Esophagus muscularis mucosa (tissue), 4 donors: ENCODE measurements at places on chromosomes 1 and 21.

DNA sequence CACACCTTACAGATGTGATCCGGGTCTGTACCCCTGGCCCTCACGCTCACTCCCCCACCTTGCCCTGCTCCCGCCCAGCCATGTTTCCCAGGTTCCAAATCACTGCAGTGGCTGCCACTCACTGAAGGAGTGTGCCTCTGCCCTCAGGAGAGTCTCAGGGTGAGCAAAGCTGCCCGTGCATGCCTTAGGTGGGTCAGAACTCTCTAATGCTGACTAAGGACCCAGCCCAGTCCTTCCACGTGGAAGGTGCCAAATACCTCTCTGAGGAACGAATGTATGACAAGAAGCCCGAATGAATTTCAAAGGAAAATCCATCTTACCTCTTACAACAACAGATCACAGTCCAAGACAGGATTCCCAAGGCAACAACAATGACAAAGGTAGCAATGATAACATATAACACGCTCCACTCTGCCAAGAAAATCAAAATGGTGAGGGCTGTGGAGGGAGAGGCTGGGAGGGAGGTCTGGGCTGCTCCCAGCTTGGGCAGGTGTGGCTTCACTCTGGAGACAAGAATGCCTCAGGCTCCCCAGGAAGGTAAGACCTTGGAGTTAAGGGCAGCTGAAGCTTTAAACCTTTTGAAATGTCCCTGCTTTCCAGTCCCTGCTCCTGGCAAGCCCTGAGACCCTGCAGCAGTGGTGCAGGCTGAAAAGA is 115.2 kb downstream of the KIAA0319L start:
- peak; percentile 34 for DNase-seq

DNA sequence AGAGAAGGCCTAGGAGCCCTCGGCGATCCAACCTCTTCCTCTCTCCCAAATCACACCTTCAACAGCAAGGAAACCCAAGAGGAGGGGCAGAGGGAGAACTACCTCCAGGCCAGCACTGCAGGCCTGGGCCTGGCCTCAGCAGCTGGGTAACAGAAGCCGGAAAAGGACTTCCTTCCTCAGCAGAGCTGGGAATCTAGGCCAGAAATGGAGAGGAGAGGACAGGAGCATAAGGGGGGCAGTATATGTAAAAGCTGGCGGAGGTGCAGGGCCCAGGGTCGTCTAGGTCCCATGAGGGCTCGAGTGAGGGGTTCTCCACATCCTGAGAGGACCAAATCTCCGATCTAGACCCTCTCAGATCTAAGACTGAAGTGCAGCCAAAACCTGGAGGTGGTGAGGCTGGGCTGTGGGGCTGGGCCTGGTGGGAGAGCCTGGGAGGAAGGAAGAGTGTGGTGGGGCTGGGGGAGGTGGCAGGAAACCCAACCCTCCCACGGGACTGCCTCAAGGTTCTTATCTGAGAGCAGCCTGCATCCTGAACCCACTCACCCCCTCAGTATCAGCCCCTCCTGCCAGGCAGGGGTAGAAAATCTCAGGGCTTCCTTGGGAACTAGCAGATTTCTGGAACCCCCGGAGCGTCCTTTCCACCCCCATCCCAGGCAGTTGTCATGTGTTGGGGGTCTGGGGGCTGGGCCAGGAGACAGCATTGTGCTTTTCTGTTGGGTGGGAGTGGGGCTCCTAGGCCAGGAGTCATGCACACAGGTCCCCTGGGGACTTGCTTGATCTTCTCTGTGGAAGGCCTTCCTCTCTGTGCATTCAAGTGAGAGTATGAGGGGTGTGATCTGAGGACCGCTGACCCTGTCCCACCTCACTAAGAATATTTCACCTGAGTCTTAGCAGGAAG is 33.0 kb downstream of the PIK3C2B start:
- no peak for DNase-seq

GRCh38 chr1:216221260-216221700 is 202.0 kb downstream of the USH2A start:
- DNase-seq, result no peak

DNA sequence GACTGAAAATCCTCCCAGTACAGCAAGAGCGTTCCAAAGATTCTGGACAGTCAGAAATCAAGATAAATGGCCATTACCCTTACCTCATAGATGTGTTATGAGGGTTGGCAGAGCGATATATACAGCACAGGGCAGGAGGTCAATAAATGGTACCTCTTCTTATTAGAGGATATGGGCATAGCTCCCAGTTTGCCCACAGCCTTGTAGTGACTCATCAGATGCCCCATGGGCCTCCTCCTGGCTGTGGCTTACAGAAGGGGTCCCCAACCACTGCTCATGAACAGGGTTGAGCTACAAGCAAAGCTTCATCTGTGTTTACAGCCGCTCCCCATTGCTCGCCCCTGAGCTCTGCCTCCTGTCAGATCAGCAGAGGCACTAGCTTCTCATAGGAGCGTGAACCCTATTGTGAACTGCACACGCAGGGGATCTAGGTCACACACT is 7.3 kb upstream of the IFNGR2 start:
- no peak for DNase-seq

DNA sequence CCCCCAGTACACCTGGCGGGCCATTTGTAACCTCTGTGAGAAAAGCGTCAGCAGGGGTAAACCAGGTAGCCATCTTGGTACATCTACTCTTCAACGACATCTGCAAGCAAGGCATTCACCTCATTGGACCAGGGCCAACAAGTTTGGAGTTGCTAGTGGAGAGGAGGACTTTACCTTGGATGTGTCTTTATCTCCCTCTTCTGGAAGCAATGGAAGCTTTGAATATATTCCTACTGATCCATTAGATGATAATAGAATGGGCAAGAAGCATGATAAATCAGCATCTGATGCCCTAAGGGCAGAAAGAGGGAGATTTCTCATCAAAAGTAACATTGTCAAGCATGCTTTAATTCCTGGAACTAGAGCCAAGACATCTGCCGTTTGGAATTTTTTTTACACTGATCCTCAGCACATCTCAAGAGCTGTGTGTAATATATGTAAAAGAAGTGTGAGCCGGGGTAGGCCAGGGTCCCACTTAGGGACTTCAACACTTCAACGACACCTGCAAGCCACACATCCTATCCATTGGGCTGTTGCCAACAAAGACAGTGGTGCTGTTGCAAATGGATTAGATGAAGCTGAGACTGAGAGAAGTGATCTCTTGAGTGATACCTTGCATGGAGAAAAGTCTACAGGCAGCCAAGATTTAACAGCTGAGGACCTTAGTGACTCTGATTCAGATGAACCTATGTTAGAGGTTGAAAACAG is 2.7 kb downstream of the ZBED6 start:
- no peak for DNase-seq

GRCh38 chr1:117535821-117536220 is 70.0 kb upstream of the TENT5C start:
- no peak for DNase-seq

DNA sequence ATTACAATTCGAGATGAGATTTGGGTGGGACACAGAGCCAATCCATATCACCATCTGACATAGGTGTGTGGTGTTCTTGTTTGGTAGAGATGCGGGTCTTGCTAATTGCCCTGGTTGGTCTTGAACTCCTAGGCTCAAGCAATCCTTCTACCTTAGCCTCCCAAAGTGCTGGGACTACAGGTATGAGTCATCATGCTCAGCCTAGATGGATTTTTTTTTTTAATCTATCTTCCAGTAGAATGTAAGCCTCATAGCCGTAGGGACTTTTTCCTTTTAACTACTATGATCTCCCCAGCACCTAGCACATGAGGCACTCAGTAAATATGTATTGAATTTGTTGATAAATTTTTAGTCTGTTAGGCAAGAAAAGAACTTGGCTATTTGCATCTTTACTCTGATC is 94.6 kb upstream of the TENT5C start:
- DNase-seq, result no peak

DNA sequence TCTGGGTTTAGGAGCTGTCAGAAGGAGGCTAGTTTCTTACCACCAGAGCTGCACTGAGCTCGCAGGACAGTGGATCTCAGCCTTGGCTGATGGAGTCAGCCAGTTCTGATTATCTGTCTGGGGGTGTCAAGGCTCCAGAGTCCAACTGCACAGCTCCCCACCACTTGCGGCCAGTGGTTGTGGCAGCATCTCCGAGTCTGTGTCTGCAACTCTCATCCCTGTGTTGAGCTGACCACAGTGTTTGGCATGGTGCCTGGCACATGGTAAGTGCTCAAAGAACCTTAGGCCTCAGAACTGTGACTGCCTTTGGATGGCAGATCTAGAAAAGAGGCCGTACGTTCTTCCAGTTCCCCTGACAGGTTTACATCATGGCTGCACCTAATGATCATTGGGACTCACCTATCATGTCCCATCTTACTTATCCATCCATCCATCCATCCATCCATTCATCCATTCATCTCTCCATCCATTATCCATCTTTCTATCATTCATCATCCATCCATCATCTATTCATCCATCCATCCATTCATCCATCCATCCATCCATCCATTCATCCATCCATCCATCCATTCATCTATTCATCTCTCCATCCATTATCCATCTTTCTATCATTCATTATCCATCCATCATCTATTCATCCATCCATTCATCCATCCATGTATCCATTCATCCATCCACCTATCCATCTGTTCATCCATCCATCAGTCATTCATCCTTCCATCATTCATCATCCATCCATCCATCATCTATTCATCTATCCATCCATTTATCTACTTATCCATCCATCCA is 114.5 kb downstream of the CRYAA start:
- DNase-seq, result no peak

DNA sequence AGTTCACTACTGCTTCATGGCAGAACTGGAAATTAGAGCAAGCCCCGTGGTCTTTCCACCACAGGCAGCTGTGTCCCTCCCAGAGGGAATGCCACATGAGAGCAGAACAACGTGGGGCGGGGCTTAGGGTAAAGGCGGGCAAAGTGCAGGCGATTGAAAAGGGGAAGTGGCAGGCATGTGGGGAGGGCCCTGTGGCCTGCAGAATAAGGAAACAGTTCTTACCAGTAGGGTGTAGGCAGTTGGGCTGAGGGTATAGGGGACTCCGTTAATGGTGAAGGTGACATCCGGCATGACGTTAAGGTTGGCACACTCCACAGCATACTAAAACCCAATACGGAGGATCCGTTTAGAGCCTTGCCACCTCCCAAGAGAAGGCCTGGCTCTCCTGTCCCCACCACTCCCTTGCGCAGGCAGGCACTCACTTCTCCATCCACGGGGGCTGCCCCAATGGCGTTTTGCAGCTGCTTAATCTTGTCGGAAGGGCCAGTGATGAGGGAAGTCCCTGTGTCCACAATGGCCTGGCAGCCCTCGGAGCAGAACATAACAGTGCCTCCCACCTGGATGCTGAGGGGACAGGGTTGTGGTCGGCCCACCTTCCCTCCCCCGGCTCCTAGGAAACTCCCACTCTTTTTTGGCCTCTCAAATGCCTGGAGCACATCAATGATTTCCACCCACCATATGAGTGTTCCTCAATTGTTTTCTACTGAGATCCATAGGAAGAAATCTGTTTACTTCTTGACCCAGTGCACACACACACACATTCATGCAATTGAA is 9.1 kb upstream of the RAB7B start:
- DNase-seq, result no peak

DNA sequence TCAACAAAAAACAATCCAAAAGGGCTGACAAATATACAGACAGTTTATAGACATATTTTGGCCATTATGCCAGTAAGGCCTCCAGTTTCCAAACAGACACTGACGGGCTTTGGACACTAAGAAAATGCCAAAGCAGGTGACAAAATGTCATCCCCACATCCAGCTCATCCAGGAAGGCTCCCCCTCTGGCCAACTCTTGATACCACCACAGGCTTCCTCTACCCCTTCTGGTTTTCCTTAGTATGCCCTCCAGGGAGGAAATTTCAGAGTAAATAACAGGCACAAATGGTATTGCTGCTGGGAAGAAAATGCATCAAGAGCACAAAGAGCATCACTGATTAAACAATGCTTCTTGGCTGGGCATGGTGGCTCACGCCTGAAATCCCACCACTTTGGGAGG is 225.3 kb downstream of the VAV3 start:
- DNase-seq, result no peak

- DNase-seq, result no peak
Observed at GRCh38 chr1:147622731-147623130, 47.6 kb downstream of the ACP6 start.

- DNase-seq, result no peak
Observed at GRCh38 chr1:234912548-234913277, 215.9 kb downstream of the TOMM20 start.

DNA sequence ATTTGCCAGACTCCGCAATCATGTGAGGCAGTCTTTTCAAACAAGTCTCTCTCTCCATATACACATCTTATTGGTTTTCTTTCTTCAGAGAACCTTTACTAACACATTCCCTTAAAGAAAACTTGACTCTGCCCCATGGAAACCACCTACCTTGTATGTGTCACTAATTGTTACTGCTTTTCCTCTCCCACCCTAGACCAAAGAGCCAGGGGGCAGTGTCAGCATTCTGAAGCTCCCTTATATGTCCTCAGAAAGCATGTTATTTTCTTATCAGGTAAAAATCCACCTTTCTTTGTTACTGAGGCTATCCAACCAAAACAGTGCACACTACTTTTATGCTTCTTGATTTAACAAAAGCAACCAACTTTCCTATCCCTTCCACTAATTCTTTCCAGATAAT is 98.9 kb upstream of the SLC5A9 start:
- no peak for DNase-seq

- DNase-seq, result no peak
Observed at GRCh38 chr1:233865902-233866301, 38.6 kb upstream of the SLC35F3 start.

- no peak for DNase-seq
Observed at GRCh38 chr1:58852731-58853485, 69.1 kb upstream of the JUN start.

DNA sequence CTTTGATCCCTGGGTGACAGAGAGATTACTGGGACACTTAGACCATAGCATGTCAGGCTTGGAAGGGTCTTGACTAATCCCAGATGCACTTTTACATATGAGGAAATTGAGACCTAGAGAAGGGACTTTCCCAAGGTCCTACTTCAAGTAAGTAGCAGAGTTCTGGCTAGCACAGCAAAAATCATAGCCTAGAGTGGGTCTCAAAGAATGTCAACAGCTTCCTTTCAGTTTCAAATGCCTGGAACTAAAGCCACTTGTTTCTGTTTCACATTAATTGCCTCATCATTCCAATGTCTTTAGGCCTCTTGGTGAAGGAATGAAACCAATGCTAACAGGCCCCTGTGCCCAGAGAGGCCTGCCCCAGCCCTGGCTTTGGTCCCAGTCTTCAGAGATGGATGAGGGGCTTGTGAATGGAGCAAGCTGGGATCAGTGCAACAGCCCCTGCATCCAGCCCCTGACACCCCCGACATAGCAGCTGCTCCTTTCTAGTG is 26.6 kb downstream of the ATF3 start:
- DNase-seq, result no peak
